ENCODE measurements at places on chromosomes 16 and 17.

GRCh38 chr16:50037662-50038220, 12.7 kb downstream of the CNEP1R1 start:
- no peak for DNase-seq

GRCh38 chr16:48188449-48189102, 32.8 kb upstream of the ABCC12 start:
- DNase-seq, result no peak

DNA sequence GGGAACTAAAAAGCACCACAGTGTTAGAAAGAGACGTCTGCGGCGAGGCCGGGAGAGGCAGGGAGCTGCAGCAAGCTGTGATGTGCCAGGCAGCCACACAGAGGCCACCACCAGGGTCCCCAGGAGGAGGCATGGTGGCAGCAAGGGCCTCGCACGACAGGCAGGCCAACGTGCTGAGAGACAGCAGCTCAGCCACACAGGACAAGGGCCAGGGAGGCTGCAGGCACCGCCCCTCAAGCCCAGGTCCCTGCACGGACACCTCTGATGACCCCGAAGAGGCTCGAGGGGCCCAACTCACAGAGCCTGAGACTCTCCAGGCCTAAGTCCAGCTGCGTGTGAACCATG, 5.7 kb downstream of the HAGH start:
- DNase-seq, result no peak

GRCh38 chr17:32719689-32720088, 157.2 kb downstream of the MYO1D start:
- DNase-seq, result no peak

DNA sequence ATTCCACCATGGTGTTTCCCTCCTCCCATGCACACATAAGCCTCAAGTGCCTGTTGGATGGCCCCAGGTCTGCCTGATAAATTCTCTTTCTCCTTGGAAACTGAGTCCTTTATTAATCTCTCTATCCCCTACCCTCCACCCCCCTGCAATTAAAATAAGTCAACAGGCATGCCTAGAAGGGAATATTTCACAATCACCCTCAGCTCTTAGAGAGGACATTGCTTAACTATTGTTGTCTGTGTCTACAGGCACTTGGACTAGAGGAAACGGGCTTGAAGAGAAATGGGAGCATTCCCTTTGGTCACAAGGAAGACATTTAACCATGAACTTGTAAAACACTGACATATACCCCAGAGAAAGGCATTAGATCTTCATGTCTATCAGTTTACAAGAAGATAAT, 39.5 kb downstream of the RCVRN start:
- no peak for DNase-seq

DNA sequence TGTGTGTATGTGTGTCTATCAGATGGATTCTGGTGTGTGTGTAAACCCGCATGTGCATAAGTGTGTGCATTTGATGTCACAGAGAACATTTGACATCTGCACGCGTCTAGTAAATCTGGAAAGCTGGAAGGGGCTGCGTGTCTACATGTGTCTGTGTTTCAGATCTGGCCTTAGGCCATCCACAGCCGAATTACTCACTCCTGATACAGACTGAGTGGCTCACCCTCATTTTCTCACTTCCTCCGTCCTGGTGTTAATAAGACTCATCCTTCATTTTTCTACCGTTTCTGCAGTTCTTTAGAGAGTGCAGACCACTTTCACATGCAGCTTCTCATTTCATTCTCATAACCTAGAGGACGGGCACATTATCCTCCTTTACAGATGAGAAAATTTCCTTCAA, 491.6 kb downstream of the CDH13 start:
- no peak for DNase-seq

DNA sequence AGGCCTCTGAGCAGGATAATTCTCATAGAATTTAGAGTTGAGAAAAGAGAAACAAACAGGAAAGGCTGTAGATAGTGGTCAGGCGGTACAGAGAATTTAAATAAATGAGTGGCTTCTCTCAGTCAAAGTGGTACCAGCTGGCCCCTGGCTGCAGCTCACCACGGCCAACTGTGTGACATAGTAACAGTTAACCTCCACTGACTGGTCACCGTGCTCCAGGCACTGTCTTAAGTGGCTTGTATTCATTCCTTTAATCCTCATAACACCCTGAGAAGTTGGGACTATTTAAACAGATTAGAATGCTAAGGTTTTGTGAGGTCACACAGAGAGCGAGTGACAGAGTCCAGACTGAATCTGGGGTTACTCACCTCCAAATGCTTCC, 108.9 kb downstream of the GNAO1 start:
- peak; percentile 44 for DNase-seq

GRCh38 chr16:22685459-22685830, 128.5 kb upstream of the HS3ST2 start:
- DNase-seq, result no peak

DNA sequence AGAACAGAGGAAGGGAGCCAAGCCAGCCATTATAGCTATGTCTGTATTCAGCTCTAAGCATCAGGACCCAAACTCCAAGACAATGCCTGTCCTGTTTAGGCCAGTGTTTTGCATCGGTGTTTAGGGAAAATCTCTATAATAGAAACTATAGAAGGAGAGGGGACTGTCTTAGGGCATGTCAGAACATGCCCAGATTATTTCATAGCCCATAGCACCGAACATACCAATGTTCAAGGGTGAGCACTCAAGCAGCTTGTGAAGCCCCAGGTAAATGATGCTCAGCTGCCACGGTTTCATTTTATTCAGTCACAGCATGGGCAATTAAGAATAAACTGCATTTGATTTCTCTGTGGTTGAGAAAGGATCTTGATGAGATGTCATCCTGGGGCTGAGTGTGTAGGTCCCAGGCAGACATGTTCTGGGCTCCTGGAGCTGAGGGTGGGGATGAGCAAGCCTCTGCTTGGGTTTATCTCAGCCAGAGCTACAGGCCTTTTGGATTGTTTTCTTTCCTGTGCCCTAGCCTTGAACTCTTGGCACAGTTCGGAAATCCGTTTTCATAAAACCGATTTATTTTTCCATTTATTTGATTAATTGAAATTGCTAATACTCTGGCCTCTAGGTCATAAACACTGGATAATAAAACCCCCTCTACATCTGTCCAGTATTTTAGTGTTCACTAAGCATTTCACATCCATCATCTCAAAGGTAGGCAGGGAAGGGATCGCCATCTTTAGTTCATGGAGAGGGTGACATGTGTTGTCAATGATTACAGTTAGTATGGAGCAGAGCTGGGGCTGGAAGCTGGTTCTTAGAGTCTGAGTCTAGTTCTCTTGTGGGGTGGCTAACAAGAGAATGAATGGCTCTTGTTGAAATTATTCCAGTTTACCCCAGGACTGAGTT, 290.7 kb upstream of the ASIC2 start:
- no peak for DNase-seq

GRCh38 chr17:2750721-2751120, 1.3 kb upstream of the CCDC92B start:
- DNase-seq, result no peak

DNA sequence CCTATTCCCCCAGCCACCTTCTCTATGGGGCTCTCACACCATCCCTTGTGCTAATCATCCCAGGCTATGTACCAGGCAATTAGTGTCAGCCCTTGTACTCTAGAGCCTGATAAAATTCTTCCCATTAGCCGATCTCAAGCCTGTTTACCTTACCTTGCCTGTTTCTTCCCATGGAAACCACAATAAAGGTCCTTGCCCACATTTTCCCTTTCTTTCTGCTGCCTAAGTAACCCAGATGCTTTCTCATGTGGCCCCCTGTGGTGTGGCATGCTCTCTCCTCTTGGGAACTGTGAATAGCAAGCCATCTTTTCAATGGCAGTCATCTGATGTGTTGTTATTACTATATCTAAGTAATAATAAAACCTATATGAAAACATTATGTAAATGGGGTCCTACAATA, 265.8 kb upstream of the ELAC2 start:
- peak; percentile 4 for DNase-seq

GRCh38 chr16:68535331-68535730, 3.8 kb upstream of the ZFP90 start:
- DNase-seq, result no peak

GRCh38 chr17:19905502-19905901, 37.8 kb upstream of the ULK2 start:
- DNase-seq, result no peak

DNA sequence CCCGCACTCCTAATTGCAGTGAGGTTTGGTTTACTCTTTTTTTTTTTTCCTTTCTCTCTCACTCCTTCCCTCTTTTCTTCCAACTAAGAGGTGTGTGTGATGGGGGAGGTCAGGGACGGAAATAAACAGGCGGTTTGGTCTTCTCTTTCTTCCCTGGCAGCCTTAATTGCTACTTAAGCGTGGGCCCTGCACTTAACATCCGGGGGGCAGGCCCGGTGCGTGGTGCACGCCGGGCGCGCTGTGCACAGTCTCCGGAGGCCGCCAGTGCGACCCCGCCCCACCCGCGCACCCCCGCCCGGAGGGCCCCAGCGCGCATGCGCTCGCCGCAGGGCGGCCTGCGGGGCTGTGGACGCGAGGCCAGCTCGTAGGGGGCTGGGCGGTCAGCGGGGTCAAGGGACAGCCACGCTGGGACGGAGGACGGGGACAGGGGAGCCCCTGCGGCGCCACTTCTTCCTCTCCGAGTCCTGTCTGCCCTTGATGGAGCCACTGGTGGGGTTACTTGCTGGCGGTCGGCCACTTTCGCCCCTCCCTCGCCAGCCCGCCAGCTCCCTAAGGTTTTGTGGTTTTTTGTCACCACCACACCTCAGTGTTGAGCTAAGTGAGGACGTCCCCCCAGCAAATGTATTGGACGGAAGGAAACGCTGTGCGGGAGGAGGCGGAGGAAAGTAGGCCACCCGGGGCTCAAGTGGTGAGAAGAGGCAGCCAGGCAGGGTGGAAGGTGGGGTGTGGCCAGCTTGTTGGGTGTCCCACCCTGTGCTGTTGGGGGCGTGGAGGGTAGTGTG, 120.9 kb downstream of the MRM1 start:
- peak; percentile 85 for DNase-seq

DNA sequence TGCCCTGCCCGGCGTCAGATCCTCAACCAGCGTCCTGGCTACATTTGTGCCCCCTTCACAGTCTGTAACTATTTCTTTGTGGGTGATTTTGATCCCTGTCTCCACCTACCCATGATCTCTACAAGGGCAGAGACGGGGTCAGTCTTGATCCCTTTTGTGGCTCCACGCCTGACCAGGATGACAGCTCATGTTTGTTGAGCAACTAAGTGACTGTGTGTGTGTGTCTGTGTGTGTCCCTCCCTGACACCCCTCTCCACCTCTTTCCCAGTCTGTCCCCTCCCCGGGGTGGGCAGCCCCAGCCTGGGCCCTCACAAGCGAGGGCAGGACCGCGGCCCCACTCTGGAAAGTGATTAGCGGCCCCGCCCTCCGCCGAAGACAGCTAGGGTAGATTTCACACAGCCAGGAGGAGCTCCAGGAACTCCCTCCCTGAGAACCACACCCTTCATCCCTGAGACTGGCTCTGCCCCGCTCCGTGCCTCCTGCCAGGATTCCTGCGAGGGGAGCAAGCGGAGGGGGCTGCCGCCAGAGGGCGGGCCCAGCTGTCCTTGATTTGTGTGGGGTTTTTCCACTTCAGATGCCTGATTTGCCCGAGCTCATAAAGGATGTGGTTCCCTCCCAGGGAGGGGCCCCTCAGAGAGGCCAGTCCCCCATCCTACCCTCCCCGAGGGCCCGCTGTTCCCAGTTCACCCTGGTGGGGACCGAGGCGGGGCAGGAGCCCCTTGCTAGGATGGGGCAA, 5.3 kb upstream of the HS3ST6 start:
- peak; percentile 85 for DNase-seq

DNA sequence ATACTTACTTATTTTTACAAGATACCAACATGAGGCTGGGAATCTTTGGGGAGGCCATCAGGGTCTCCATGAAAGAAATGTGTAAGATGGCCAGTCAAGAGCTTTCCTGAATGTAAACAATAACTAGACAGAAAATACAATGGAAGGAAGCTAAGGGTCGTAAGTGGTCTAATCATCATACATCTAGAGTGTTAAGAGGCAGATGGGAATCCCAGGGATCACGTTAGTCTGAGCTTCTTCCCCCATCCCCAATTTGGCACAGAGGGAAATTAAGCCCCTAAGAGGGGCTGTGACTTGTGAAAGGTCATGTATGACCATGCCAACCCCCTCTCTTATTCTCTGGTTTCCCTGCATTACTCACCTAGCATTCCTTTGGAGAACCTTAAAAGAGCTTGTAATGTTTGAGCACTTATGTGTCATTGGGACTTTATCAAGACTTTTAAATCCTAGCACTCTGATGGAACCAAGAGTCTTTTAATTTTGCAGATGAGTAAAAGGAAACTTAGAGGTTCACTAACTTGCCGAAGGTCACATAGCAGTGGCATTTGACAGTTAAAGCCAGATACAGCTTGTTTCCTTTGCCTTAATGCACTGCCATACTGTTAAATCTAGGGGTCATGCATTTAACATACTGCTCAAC, 46.1 kb downstream of the DCUN1D3 start:
- no peak for DNase-seq

- no peak for DNase-seq
These were observed 18.3 kb downstream of the IL4R start for GRCh38 chr16:27332105-27332504.

GRCh38 chr16:86585821-86586611, 7.7 kb downstream of the FOXL1 start:
- no peak for DNase-seq

GRCh38 chr16:78796221-78796866, 696.9 kb downstream of the WWOX start:
- peak; percentile 73 for DNase-seq

GRCh38 chr17:44315760-44316731, 7.6 kb downstream of the RUNDC3A start:
- DNase-seq, result peak; percentile 92

GRCh38 chr16:88435437-88436355, 17.4 kb upstream of the ZFPM1 start:
- no peak for DNase-seq

DNA sequence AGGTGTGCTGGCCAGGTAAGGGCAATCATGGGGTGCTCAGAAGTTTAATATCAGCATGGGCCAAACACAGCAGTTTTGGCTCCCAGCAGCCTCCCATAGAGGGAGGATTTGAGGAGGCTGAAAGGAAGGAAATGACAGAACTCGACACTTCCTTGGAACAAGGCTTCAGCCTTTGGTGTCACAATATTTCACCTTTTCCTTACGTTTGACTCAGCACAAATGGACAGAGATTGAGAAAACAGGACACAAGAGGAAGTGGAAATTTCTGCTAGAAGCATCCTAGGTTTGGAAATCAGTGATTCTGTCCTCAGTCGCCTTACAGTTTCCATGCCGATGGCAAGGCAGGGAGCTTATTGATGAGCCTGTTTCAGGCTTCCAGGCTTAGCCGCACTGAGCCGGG, 181.4 kb downstream of the MAF start:
- DNase-seq, result no peak

DNA sequence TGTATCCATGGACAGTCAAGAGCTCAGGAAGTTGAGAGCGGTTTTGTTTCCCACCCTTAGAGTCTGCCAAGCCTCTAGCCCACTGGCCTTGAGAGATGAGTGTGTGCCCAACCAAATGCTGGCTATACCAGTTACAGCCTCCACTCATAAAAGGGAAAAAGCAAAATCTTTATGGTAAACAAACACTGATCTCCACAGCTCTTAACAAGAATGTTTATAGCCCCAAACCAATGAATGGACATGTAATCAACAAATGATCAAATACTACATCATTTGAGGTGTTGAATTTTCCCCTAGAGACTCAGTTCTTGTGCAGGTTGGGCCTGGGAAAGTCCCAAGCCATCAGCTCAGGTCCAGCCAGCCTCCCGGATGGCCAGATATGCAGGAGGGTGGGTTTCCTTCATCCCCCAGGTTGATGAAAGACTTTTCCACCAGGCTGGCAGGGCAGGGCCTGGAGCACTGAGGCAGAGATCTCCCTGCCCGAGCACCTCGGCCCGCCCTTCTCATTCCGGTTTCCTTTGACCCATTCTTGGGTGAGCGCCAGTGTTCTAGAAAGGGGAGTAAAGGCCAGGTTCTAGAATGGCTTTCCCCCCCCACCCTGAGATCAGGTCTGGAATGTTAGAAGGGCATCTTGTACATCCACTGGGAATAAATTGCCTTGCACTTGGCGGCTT, 3.9 kb upstream of the EFTUD2 start:
- DNase-seq, result no peak

Measured in neural progenitor cell (in vitro differentiated cells).